ENCODE measurements at places on chromosomes 12 and 14.

DNA sequence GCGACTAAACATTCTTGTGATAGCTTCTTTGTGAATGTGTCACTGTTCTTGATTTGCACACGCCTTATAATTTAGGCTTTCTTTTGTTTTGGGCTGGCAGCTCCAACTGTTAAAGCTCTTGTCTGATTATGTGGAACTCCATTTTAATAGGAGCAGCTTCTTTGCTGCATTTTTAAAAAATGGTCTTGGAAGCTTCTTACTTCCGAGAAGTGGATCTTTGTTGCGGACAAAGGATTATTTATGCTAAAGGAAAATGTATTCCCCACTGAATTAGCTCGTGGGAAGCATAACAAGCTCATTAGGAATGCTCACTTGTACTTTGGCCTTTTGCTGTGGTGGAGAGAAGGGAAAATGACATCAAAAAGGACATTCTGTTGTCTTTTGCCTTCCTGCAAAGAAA is 20.0 kb downstream of the GAS2L3 start:
- no peak for DNase-seq

- DNase-seq = no peak
Observed at GRCh38 chr12:21429994-21430393, 7.5 kb upstream of the PYROXD1 start.

DNA sequence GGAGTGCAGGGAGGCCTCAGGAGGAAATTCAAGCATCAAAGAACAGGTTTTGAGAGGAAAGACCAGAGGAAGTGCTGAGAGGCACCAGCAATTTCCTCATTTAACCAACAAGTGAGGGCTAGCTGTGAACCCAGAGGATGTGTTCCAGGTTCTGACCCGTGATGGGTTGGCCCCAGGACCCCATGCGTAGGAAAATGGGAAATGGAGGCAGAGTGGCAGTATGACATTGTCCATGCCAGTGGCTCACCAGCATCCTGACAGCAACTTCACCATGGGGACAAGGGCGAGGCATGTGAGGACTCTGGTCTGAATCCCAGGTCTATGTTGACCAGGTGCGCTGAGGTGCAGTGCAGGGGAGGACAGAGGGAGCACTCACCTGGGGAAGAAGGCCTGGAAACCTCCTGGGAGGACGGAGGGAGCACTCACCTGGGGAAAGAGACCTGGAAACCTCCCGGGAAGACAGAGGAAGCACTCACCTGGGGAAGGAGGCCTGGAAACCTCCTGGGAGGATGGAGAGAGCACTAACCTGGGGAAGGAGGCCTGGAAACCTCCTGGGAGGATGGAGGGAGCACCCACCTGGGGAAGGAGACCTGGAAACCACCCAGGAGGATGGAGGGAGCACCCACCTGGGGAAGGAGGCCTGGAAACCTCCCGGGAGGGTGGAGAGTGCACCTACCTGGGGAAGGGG is 6.7 kb upstream of the CACNA2D4 start:
- DNase-seq = no peak

DNA sequence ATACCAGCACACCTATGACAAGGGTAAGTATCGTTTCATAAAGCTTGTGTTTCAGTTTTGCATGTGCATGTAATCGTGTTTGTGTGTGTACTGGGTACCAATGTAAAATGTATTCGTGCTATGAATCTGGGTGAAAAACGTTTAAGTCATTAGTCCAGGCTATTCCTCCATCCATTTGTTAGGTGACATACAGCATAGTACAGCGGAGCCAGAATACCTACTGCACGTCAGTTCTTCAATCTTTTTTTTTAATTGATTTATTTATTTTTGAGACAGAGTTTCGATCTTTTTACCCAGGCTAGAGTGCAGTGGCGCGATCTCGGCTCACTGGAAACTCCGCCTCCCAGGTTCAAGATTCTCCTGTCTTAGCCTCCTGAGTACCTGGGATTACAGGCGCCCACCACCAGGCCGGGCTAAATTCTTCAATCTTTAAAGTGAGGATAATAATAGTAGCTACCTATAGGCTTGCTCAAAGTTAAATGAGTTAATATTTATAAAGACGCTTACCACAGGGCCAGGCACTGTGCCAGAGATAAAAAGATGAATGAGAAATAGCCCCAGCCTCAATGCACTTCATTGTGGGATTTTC is 661 bp upstream of the RPS26 start:
- DNase-seq = no peak

DNA sequence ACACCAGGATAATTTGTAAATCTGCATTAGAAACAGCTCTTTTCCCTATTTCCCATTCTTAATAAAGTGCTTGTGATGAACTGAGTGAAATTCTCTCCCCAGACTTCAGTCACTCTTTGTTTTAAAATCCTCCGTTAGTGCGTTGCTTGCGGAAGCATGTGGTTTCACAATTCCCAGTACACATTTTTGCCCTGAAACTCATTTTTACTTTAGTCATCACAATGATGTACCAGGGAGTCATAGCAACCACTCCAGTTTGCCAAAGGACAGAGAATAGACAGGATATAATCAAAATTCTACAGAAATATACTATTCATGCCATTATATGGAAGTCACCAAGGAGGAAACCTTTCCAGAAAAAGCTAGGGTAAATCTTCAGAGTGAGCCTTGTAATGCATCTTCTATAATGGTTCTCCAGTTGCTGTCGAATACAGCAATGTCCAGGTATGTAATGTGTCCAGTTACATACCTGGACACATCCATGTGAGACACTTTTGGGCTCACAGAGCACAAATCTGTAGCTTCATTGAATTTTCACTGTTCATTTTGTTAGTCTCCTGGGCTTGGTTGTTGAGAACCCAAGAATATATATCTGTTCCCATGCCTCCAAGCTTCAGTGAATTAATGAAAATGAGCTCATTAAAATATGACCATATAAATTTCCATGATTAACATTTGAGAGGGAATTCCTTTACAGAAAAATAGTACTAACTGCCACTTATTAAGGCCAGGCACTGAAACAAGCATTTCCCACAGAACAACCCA is 57.8 kb downstream of the GPR135 start:
- peak; percentile 83 for DNase-seq

- DNase-seq = no peak
Observed at GRCh38 chr12:66960704-66961690, 282.1 kb upstream of the GRIP1 start.

DNA sequence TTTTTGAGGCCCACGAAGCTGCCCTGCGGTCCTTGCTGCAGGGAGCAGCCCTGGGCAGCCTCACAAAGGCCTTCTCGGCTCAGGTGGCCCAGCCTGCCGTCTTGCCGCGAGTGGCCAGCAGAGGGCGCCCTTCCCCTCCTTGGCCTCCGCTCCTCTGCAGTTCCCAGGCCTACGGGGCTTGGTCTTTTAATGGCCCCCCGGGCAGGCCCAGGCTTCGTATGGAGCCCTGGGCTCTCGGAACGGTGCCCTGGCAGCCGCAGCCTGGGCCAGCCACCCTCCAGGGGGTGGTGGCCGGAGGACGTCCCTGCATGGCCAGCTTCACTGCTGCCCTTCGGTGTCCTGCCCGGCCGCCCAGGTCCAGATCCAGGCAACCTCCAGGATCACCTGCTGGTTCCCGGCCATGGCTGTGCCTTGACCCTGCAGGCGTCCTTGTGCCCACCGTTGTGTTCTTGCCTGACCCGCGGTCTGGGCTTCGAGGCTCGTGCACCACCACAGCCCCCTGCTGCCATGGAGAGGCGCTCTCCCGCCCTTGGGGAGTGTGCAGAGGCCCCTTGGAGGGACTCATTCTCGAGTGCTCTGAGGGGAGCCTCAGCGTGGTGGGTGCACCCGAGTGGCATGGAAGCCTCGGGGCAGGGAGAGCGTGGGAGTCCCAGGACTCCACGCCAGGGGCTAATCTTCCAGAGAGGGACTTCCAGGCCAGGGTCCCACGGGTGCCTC is 9.4 kb downstream of the ASPG start:
- no peak for DNase-seq

DNA sequence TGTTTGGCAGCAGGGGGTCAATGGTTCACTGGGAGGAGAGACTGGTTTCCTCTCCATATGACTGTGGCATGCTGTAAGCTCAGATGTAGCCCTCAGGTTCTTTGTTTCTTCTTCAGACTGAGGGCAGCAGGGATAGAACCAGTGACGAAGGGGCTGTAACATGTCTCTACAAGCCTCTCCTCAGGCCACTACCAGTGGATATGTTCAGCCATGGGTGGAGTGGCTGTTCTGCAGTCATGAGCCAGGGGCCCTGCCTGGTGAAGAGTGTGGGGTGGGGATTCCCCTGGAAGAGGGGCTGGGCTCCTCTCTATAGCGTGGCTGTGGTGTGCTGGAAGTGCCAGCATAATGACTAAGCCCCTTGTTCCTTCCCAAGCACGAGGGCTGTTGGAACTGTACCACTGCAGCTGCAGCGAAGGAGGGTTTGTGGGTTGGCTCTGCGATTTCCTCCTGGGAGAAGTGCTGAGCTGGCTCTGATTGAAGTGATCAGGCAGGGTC is 55.8 kb downstream of the CMAS start:
- DNase-seq = peak; percentile 72

DNA sequence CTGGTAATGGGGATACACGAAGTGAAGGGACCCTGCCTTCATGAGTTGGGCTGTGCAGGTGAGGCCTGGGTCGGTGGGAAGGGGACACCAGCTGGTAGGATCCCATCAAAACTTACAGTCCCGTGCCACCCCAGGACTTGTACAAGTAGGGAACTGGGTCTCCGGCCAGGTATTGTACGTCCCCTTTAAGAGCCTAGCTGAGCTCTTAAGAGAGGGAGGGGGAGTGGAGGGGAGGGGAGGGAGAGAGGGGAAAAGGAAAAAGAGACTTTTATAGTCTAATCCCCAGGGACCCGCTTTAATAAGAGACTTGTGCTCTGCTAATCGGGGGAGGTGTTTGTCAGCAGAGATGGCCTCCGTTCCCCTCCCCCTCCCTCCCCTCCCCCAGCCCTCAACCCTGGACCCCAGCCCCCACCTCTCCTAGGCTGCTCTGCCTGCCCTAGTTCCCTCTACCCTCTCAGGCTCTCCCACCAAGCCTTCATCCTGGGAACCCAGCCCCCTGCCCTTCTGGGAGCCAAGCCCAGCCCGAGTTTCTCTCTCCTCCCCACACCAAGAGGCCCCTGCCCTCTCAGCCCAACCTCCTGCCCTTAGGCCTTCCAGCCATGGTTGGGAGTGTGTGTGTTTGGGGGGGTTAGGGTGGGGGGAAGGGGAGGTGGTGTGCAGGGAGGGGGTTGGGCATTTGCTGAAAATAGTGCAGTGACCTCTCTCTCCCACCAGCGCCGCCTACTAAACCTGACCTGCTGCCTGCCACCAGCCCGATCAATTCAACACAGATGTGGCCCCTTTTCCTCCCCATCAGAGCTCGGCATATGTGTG is 2.6 kb downstream of the GDF11 start:
- DNase-seq = no peak

- DNase-seq = no peak
Observed at GRCh38 chr12:49036029-49036428, 17.5 kb upstream of the PRKAG1 start.

DNA sequence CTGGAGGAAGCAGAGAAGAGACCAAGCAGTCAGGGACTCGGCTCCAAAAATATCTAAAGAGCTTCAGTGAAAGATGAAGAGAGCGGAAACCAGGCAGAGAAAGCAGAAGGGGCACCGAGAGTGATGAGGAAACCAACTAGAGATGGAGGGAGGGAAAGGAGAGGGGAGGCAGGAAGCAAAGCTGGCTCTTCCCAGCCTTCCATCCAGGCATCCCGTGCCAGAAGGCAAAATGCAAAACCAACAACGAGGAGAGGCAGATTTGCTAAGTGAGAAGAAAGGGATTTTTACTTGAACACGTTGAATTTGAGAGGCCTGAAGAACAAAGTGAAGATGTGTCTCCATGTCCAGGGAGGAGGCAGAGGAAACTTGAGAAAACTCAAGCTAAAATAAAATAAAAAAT is 90.1 kb downstream of the NUAK1 start:
- no peak for DNase-seq

DNA sequence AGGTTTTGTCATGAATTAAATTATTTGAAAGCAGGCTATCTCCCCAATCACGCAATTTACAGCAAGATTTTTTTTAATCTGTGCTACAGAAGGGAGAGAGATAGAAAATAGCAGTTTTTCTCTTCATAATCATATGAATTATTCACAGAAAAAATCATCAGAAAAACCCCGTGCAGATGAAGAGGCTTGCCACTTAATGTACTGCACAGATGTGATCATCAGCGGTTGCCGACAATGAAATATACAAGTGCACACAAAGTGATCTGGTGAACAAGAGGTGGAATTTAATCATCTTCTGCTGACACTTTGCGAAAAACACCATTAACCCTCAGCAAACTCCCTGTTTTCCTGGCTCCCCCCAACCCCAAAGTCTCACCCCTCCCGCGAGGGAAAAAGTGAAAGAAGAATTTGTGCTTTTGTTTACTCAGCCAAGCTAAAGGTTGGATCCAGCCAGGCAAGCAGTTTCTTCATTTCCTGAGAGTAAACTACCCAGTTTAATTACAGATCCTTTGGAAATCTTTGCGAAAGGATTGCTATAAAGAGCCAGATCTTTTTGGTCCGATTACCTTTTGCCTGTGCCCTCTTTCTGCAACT is 3.1 kb upstream of the LMO3 start:
- no peak for DNase-seq

- DNase-seq = no peak
Observed at GRCh38 chr14:104384776-104385071, 194.8 kb upstream of the C14orf180 start.

GRCh38 chr14:104552738-104553125 is 26.8 kb upstream of the C14orf180 start:
- no peak for DNase-seq

GRCh38 chr12:102879144-102879763 is 37.8 kb downstream of the PAH start:
- DNase-seq = peak; percentile 36

GRCh38 chr12:27521066-27521465 is 2.9 kb upstream of the PPFIBP1 start:
- no peak for DNase-seq

DNA sequence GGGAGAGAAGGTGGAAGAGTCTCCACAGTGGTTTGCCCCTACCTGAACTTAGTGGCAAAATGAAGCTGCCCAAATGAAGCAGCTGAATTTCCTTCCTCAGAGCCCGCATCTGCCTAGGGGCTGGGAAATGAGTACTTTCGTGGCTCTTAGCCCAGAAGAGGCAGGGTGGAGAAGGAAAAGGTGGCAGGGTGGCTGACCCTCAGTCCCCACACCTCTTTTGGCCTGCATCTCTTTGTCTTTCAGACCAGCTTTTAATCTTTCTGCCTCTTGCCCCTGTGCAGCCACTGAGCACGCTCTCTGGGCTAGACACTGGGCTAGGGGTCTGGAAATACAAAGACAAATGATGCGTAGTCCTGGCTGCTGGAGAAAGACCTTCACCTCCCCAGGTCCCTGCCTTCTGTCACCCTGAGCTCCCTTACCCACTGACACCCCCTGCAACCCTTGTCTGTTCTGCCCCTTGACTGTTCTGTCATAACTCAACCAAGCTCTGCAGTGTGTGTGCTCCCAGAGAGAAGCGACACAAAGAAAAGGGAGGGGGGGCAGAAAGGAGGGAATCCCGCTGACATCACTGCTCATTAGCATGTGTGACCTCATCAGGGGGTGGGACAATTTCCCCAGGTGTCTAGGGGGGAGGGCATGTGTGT is 371 bp upstream of the REM2 start:
- DNase-seq = no peak

Measured in HS-5 (cell line).